Activated T-cell treated with anti-CD3 and anti-CD28 coated beads, Interleukin-2, amount 50 U/mL, for 48 hours (primary cell): ENCODE measurements at places on chromosomes 2 and 18.

- DNase-seq, result no peak
Measured at GRCh38 chr2:82853299-82853698, 1605.8 kb downstream of the SUCLG1 start.

- no peak for DNase-seq
Measured at GRCh38 chr2:156430236-156430979, 5.8 kb upstream of the GPD2 start.

DNA sequence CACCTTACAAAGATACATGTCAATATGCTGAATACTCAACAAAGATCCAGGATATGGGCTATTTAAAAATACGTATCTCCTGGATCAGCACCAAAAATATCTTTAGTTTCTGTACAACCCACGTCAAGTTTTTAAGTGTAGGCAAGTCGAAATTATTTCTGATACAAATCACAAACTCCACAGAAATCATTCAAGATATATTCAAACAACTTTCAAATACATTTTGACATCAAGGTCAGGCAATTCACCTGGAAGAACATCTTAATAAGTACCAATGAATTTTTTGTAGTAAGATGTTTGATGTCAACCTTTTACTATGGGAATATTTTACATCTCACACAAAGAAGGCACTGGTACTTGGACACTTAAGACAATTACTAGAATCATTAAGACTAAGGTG, 86.2 kb downstream of the CUL3 start:
- no peak for DNase-seq

GRCh38 chr18:7624697-7625096, 57.6 kb downstream of the PTPRM start:
- no peak for DNase-seq

DNA sequence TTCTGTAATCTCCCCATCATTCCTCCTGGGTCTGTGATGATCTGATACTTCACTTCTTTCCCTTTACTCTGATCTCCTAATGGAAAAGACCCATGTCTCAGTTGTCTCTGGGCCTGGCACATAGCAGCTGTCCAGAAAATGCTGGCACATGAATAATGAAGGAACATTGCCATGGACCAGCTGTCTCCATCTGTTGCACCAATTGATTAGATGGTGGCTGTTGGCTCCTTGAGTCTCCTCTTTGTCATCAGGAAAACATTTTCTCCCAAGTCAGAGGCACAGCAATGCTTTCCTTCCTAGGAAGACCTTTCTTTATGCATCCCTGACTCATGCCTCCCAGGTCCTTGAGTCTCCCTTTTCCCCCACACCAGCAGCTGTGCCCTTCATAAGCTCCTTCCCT, 286.2 kb upstream of the CXCR4 start:
- DNase-seq, result no peak

DNA sequence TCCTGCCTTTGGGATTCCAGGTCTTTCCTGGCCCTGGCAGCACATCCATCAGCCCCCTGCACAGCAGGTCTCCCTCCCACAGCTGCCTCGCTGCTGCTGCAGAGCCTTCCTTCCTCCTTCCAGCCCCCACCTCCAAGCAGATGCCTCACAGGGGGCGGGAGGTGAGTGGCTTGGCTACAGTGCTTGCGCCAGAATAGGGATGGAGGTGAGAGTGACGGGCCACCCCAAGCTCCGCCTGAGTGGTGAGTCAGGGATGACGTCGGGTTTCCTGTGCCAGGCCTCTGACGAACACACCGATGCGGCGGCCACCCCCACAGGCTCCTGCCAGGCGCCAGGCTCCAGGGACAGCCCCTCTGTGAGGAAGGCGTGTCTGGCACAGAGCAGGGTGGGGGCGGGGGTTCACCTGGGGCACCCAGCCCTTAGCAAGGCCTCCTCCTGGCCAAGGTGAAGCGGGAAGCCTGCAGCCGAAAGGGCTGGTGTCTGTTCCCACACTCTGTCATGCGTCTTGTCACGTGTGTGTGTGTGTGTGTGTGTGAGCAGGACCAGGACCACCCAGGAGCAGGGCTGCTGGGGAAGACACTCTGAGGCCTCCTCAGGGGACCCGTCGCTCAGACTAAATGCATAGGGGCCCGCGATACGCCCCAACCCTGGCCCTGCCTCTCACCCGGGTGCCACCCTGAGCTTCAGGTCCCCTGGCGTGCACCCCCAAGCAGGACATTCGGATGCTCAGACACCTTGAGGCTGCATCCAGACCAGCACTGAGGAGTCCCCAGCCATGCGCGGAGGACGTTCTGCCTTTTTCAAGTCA, 3.4 kb upstream of the DUSP2 start:
- DNase-seq, result peak; percentile 98
